Ureter (tissue), 1 donor: ENCODE measurements at places on chromosomes 1 and 21. TPM values are rescaled to one million over a fixed set of nuclear protein-coding genes. Genes with fewer than 3 reads are reported as not detected.

GRCh38 chr1:78176448-78176847 is 130.7 kb downstream of the GIPC2 start:
- no peak for DNase-seq

GRCh38 chr1:111599781-111600693 is 19.6 kb upstream of the RAP1A start:
- no peak for DNase-seq

GRCh38 chr1:204584699-204585372 is 68.6 kb downstream of the MDM4 start:
- DNase-seq, result no peak

DNA sequence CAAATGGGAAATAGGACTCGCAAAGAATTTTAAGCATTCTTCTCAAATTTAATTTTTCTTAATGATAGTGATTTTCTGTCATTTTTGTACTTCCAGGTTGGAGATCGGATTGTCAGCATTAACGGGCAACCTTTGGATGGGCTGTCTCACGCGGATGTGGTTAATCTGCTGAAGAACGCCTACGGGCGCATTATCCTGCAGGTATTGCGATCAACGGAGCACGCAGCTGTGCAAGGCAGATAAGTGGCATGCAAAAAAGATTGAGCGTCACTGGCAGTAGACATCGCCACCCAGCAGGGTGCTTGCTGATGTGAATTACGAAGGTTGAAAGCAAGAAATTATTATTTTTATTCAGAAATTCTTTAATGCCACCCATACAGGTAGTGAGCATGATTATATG is 65.9 kb upstream of the L1TD1 start:
- DNase-seq, result no peak

- no peak for DNase-seq
Measured at GRCh38 chr1:169899519-169900217, 6.0 kb upstream of the SCYL3 start.

DNA sequence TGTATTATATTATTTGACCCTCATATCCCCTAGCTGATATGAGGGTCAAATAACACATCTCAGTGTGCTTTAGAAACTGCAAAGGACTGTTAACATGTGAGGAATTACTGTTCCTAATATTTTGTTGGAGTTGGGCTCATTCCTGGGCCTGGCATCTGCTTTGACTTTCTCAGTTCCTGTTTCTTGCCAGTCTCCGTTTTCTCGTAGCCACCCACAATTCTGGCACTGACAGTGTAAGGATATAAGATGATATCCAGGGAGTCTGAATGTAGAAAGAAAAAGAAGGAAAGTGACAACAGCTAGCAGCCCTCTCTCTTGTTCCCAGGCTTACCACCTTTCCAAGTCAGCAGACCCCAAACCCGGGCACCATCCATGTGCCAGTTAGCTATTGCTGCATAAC is 54.4 kb upstream of the SCMH1 start:
- DNase-seq, result no peak

DNA sequence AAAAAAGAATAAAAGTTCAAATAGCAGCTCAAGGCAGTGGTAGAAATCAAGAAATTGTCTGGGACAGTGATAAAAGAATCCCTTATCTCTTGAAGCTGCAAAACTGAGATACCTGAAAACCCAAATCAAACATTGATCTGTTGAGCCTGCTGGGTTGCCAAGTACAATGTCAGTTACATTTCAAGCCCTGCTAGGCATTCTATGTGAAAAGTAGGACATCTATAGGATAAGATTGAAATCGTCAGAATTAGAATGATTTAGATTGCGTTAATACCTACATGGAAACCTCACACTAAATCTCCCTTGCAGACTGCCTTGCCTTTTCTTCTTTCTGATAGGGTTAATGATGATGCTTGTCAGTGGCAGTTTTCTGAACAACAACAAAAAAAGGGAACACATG is 1684.4 kb upstream of the B3GALT2 start:
- no peak for DNase-seq

GRCh38 chr1:6785728-6786505 is 663 bp downstream of the CAMTA1 start:
- peak; percentile 51 for DNase-seq

GRCh38 chr1:42740851-42741580 is 980 bp upstream of the CLDN19 start:
- DNase-seq, result no peak

DNA sequence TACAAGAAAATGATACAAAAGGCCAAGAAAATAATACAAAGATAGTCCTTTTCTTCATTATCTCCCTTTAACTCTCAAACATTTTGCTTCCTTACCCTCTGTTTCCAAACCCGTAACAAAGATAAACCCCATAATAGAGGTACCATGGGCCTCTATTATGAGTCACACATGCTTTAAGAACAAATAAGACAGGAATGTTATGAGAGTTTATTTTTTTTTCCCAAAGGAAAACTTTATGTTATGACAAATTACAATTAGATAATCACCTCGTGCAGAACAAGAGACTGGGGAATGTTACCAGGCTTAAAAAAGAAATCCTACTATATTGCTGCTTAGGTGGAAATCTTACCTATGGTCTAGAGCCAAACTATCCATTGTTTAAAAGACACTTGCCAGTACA is 272.0 kb downstream of the BRINP3 start:
- DNase-seq, result no peak

DNA sequence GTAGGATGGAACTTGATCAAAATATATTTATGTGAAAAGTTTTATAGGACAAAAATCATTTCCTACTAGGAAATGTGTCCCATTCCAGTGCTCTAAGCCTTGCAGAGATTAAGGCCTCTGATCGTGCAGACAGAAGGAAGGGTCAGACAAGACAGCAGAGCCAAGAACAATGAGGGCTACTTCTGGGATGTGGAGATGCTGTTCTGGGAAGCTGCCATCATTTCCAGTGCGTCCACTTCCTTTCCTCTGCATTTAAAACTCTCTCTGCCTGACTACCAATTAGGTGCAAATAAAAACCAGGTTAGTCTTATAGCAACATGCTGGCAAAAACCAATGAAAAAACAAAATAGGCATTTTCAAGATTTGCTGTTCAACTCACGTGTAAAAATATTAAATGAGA is 36.1 kb downstream of the BEND5 start:
- no peak for DNase-seq

DNA sequence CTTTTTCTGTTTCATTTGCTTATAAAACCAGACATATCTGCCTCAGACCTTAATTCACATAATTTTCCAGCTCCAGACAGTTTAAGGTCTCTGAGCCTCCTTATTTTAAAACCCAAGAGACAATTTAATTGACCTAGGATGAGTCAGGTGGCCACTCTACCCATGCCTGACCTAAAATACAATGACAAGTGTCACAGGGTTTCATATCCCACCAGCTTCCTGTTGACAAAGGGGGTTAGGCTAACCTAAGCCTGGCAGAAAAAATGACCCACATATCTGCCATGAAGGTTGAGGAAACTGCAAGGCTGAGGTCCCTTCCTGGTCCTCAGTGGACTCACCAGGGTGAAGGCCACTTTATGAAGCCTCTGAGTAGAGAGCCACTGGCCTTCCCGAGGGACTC is 52.3 kb downstream of the OPTC start:
- no peak for DNase-seq

- DNase-seq, result no peak
Measured at GRCh38 chr1:86150553-86151055, 6.0 kb downstream of the COL24A1 start.

The TGFB2 gene
- total RNA-seq, result 17.4 TPM

The TMEM269 gene
- 0.18 TPM for total RNA-seq

The NES gene
- 42.4 TPM for total RNA-seq

The JTB gene
- 103 TPM for total RNA-seq

The LRRC71 gene
- total RNA-seq, result not detected

The GBP7 gene
- total RNA-seq, result not detected

The VHLL gene
- total RNA-seq, result not detected

The SUSD4 gene
- total RNA-seq, result 21.9 TPM

The SLC45A1 gene
- 3.3 TPM for total RNA-seq
